ENCODE measurements at places on chromosomes 12 and 14.

GRCh38 chr14:105091054-105091516 lies 25.9 kb upstream of the GPR132 start:
- no peak for DNase-seq

DNA sequence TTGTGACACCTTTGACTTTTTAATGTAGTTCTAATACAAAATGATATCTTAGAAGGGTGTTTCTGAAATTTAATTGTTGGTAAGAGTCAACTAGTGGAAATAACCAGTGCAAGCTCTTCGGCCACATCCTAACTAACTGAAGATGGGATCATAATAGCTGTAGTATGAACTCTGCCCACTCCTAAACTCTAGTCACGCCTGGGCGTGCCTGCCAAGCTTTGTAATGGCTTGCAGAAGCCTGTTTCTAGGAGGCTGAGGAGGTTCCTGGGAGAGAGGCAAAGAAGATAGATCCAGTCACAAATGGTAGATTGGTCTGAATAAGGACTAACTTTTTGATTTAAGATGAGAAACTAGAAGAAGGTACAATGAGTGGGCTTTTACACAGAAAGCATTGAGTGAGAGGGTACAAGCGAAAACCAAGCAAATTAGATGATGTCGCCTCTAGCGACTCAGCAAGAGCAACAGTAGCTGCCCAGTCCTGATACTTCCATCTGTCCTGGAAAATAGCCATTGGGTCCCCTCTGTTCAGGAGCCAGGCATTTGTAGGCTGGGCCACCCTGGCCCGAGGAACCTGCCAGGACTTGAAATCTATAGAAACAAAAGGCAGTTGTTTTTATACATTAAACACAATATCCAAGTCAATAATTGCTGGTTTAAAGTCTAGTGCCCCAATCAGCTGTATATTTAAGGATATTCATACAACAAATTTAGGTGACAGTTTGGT lies 148.8 kb downstream of the SLC38A4 start:
- no peak for DNase-seq

DNA sequence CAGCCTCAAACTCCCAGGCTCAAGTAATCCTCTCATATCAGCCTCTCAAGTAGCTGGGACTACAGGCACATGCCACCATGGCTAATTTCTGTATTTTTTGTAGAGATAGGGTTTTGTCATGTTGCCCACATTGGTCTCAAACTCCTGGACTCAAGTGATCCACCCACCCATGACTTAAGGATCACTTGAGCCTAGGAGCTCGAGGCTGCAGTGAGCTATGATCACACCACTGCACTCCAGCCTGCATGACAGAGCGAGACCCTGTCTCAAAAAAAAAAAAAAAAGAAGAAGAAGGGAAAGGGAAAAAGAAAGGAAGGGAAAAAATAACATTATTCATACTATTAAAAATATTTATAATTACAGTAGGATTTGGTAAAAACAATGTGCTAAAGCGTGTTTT lies 19.2 kb downstream of the EPS8 start:
- DNase-seq = no peak

- DNase-seq = no peak
Measured at GRCh38 chr12:106696681-106697417, 77.6 kb upstream of the RIC8B start.

DNA sequence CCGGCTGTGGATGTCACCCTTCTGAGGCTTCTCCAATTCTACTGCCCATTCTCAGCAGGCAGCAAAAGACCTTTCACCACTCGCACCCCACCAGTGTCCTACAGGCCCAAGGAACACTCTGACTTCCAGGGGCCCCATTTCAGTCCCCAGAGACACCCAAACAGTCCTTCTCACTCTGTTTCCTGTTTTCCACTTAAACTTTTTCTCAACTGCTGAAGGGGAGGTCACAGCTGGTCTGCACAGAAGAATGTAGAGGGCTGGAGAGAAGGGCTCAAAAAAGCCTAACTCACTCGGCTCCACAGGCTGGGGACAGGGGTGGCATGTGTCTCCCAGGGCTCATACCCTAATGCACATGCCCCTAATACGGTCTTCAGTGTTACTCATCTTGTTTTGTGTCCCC lies 4.2 kb upstream of the DTX1 start:
- no peak for DNase-seq

DNA sequence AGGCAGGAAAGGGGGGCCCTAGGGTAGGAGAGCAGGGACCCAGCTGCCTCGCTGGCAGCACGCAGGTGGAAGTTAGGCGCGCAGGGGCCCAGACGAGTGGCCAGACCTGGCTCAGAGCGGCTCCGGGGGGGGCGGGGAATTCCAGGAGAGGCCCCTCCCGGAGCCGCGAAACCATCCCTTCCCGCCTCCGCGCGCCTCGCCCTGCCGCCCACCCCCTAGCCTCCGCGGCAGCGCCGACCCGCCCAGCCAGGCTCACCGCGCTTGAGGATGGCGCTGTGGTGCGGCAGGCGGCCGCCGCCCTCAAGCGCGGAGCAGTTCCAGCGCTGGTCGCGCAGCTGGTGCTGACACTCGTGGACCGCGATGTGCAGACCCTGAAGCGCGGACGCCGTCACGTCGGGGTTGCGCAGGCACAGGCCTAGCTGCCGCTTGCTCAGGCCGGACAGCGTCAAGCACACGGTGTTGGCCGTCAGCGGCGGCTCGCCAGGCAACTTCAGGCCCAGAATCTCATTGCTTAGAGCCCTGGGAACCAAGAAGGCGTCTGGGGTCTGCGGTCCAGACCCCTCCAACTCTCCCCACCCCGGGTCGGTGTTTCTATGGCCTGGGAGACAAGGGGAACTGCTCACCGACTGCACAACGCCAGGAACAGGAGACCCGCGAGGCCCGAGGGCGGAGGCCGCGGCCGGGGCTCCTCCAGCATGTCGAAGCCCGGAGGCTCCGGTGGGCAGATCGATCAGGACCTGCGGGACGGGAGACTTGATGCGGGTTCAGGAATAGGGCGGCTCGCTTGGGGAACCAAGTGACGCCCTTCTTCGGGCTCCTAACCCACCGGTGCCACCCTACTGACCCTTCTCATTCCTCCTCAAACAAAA lies 1.5 kb downstream of the WNT10B start:
- no peak for DNase-seq

DNA sequence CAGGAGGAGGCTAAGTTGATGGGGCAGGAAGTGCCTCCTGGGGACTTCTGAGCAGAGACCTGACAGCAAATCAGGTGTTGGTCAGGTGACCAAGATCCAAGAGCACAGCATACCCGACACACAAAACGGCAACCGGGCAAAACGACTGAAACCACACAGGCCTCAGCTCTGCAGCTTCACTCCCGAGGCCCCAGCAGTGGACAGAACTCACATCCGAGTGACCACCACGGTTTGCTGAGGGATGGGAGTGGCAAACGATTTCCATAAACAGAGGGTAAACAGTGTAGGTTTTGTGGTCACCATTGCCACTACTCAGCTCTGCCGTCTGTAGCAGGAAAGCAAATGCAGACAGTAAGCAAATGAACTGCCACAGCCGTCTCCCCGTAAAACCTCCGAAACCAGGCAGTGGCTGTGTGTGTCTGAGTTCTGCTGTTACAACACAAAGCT lies 14.4 kb downstream of the CHFR start:
- DNase-seq = no peak

GRCh38 chr12:116331876-116332275 lies 54.4 kb upstream of the MED13L start:
- no peak for DNase-seq

DNA sequence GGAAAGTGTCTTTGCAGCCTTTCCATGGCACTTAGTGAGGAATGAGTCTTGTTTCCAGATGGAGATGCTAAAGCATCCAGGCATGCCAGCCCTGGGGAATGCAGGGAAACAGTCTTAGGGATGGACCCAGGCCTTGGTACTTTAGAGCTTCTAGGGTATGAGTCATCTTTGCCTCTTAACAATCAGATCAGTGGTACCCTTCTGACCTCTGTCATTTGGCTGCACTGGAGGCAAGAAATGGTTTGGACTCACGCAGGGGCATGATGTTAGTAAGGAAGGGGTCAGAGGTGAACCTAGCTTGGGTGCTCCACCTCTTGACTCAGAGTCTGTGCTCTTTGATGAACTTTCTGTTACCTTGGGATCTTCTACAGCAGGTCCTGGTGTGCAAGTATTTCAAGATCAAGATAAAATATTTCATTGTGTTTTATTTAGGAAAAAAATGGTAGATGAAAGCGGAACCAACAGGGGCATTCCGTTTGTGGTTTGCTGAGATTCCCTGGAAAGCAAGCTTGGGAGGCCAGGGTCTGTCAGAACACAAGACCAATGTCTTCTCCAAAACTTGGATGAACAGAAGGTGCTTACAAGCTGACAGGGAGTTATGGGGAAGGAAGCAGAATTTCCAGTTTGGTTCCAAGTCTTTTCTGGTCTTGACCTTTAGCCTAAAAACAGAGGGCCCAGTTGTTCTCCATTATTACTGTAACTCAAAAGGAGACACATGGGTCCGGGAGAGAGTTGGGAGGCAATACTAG lies 216.2 kb downstream of the ZFP36L1 start:
- no peak for DNase-seq

DNA sequence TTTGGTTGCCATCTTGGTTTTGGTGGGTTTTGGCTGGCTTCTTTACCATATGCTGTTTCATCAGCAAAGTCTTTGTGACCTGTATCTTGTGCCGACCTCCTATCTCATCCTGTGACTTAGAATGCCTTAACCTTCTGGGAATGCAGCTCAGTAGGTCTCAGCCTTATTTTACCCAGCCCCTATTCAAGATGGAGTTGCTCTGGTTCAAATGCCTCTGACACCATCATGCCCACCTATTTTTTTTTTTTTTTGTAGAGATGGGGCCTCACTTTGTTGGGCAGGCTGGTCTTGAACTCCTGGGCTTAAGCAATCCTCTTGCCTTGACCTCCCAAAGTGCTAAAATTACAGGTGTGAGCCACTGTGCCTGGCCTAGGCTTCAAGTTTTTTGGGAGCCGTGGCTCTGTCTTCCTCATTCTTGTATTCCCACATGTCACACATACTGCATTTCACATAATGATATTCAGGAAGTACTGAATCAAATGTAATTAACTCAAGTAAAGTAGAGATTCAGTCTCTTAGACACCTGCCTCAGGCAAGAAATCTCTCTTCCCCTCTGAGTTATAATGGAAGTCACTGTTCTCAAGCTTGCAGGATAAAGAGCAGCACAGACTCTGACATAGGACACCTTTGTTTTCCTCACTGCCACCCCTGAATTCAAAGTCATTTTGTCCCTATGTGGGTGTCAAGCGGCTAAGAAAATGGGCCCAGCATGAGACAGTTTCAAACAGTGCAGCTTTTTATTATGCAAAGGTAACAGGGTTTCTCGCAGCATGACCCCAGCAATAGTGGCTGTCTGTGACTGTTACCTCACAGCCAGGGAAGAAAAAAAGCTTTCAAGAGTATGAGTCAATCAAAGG lies 159.0 kb downstream of the PTPN11 start:
- no peak for DNase-seq

DNA sequence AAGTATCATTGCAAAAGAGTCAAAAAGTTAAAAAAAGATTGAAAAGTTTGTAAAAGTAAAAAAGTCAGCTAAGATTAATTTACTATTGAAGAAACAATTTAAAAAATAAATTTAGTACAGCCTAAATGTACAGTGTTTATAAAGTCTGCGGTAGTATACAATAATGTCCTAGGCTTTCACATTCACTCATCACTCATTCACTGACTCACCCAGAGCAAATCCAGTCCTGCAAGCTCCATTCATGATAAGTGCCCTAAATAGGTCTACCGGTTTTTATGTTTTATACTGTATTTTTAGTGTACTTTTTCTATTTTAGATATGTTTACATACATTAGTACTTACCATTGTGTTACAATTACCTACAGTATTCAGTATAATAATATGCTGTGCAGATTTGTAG lies 43.9 kb upstream of the ABCC9 start:
- DNase-seq = no peak

- no peak for DNase-seq
Measured at GRCh38 chr12:31876568-31877424, 82.4 kb upstream of the RESF1 start.

DNA sequence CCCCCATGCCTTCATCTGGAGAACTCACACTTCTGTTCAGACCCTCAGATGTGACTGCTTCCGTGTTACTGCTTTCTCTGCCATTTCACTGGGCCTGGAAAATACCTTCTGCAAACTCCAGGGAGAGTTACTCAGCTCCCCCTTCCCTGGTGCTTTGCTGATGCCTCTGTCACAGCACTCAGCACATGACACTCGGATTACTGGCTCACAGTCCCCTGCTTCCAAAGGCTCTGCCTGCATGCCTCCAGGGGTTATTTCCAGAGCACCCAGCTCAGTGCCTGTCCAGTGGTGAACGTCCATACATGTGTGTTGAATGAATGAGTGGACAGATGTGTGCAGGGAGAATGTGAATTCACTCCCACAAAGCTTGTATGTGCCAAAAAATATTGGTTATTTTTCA lies 237.2 kb upstream of the FKBP4 start:
- DNase-seq = no peak

GRCh38 chr12:124509676-124510300 lies 57.6 kb downstream of the NCOR2 start:
- no peak for DNase-seq

DNA sequence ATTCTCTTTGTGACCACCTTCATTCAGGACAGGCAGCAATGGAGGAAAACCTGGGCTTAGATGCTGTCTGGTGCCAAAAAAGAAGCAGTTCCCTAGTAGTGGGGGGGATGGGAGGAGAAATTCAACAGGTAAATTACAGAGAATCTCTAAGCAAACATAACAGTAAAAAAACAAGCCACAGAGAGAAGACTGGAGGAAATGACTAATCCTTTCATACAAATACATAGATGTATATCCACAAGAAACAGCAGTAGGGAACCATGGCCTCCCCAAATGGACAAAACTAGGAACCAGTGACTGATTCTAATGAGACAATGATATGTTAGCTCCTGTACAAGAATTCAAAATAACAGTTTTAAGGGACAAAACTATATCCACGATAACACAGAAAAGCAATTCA lies 513.0 kb downstream of the NAV3 start:
- no peak for DNase-seq

DNA sequence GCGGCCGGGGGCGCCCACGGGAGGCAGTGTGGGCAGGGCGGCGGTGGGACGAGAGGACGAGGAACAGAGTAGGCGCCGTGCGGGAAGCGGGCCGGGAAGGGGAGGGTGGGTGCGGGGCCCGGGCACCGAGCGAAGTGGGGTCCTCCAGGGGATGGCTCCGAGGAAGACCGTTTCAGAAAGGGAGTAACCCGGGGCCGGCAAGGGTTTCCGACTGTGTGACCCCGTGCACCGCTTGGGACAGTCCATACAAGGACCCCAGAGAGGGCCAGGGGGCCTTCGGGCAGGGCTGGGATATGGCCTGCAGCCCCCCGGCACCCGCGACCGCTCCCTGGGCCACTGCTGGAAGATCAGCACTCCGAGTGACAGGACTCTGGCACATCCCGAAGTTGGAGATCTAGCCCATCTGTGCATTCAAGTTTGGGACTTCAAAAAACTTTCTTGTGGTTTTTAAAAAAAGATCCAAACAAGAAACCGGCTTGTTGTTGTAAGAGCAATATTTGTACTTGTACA lies 448 bp downstream of the TSPAN9 start:
- DNase-seq = no peak

- DNase-seq = no peak
Measured at GRCh38 chr12:106248312-106248845, 559 bp upstream of the CKAP4 start.

- no peak for DNase-seq
Measured at GRCh38 chr12:104910196-104910840, 47.8 kb downstream of the SLC41A2 start.

- no peak for DNase-seq
Measured at GRCh38 chr12:129530517-129530916, 373.3 kb downstream of the TMEM132D start.

All from NK-92 treated with Interleukin-12 subunit alpha and Interleukin-12 subunit beta, amount 100 ng/mL, for 24 hours (cell line).